Mesothelial cell of epicardium (in vitro differentiated cells): ENCODE measurements at places on chromosomes 7 and 10.

- H3K27me3 ChIP-seq = peaks cover 14% of the 10 kb centered on the region
- H3K27ac ChIP-seq = no peak overlapping the region
- no peak overlapping the region for H3K4me3 ChIP-seq
- no peak for DNase-seq
Measured at GRCh38 chr7:54725255-54725654, 33.8 kb downstream of the SEC61G start.

DNA sequence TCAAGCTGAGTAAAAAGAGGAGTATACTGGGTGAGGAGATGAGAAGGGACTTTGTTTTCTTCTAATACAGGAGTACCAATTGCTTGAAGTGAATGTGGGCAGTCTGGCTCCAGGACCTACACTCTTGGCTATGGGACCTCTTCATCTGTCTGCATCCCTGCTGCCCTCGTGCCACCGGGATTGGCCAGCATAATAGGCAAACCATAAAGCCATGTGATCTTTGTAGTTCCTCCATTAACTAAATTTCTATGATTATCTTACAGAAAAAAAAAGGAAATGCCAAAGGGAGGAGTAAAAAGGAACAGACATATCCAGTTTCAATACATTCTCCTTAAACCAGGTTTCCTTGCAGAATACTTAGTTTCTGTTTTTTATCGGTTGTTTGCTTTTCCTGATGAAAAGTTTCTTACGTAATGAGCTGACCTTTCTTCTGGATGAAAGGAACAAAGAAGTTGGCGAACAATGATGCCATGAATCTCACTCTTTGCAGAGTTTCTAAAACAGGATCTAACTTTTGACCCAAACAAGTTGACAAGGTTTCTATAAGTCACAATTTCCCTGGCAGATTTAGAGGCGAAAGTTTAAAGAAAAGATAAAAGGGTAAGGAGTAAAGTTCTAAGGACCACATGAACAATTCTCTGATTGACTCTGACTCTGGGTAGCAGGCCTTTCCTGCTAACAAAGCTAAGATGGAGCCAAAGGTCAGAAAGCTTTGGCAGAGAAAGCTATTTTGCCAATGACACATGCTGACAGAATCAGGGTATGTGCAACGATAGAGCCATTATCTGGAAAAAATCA is 54.1 kb downstream of the LAMB1 start:
- peak overlapping the region; percentile 81 for H3K27ac ChIP-seq
- peaks cover 57% of the 10 kb centered on the region for H3K36me3 ChIP-seq
- no peaks in the 10 kb centered on the region for H3K27me3 ChIP-seq

GRCh38 chr7:151934584-151934983 is 21.7 kb upstream of the GALNTL5 start:
- H3K4me1 ChIP-seq = no peaks in the 10 kb centered on the region
- H3K27ac ChIP-seq = no peak overlapping the region
- H3K27me3 ChIP-seq = peaks cover 32% of the 10 kb centered on the region
- DNase-seq = no peak

DNA sequence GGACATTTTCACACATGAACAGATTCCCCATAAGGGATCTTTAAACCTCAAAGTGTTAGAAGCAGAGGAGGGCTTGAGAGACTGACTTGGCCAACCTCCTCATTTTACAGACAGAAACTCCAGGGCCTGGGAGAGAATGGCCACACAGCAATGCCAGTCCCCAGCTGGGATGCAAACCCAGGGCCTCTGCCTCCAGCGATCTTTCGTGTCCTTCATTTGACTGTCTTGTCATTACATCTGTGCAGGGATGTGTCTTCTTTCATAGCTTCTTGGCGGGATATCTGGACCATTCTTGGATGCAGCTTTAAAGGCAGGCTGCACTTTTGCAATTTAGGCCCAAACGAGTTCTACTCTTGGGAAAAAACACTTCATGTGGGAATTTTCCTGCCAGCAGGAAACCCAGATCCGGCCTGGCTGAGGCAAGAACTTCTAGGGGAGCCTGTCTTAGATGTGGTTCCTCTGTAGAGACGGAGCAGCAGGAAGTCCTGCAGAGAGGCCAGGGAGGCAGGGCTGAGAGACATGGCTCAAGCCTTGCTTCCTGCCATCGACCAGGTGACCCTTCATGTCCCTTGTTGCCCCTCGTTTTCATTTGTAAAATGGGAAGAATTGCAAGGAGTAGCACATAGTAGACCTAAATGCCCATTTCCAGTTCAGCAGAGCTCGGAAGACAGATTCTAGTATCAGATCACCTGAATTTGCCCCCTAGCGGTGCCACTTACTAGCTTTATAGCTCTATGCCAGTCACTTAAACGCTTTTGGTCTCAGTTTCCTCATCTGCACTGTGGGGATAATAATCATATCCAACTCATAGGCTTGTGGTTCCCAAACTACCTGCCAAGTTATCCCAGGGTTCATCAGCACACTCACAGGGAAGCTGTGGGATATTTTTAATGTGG is 43.9 kb upstream of the SLC29A3 start:
- H3K4me3 ChIP-seq = no peak overlapping the region
- H3K4me1 ChIP-seq = peaks cover 38% of the 10 kb centered on the region
- no peaks in the 10 kb centered on the region for H3K27me3 ChIP-seq
- no peak for DNase-seq

- no peak for DNase-seq
- H3K4me1 ChIP-seq = peaks cover 76% of the 10 kb centered on the region
- no peaks in the 10 kb centered on the region for H3K27me3 ChIP-seq
- H3K4me3 ChIP-seq = no peak overlapping the region
- H3K36me3 ChIP-seq = no peaks in the 10 kb centered on the region
- H3K27ac ChIP-seq = peak overlapping the region; percentile 95
Measured at GRCh38 chr10:60291344-60291930, 98.2 kb downstream of the ANK3 start.

- no peaks in the 10 kb centered on the region for H3K27me3 ChIP-seq
- H3K4me3 ChIP-seq = no peak overlapping the region
- peaks cover 14% of the 10 kb centered on the region for H3K4me1 ChIP-seq
- no peak overlapping the region for H3K27ac ChIP-seq
- DNase-seq = no peak
- peaks cover 12% of the 10 kb centered on the region for H3K36me3 ChIP-seq
Measured at GRCh38 chr7:84219310-84219709, 24.7 kb upstream of the SEMA3A start.

GRCh38 chr7:74294191-74294998 is 5.2 kb downstream of the CLIP2 start:
- no peak overlapping the region for H3K4me3 ChIP-seq
- H3K27me3 ChIP-seq = peaks cover 2% of the 10 kb centered on the region
- peaks cover 2% of the 10 kb centered on the region for H3K36me3 ChIP-seq

GRCh38 chr7:69708857-69709256 is 110.6 kb downstream of the AUTS2 start:
- DNase-seq = no peak
- H3K36me3 ChIP-seq = peaks cover 1% of the 10 kb centered on the region
- H3K4me1 ChIP-seq = peaks cover 50% of the 10 kb centered on the region
- no peak overlapping the region for H3K27ac ChIP-seq
- H3K27me3 ChIP-seq = no peaks in the 10 kb centered on the region
- no peak overlapping the region for H3K4me3 ChIP-seq

DNA sequence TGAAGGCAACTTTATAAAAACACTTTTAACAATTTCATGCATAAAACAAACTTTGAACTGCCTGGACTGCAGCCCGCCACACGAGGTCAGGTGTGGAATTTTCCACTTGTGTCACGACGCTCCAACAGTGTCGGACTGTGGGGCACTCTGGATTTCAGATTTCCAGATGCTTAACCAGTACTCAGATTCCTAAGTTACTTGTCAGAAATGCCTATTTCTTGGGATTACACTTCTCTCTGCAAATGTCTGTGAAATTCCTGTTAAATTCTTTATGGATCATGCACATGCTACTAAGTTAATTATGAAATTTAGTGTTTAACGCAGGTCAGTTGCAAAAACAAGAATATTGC is 473 bp upstream of the GPER1 start:
- peaks cover 8% of the 10 kb centered on the region for H3K36me3 ChIP-seq
- H3K27me3 ChIP-seq = no peaks in the 10 kb centered on the region
- peak overlapping the region; percentile 76 for H3K4me3 ChIP-seq
- peaks cover 33% of the 10 kb centered on the region for H3K4me1 ChIP-seq
- no peak for DNase-seq
- peak overlapping the region; percentile 71 for H3K27ac ChIP-seq

- H3K4me3 ChIP-seq = no peak overlapping the region
- DNase-seq = no peak
- H3K27me3 ChIP-seq = peaks cover 10% of the 10 kb centered on the region
- no peak overlapping the region for H3K27ac ChIP-seq
Measured at GRCh38 chr7:34162677-34163076, 257.3 kb downstream of the BMPER start.

DNA sequence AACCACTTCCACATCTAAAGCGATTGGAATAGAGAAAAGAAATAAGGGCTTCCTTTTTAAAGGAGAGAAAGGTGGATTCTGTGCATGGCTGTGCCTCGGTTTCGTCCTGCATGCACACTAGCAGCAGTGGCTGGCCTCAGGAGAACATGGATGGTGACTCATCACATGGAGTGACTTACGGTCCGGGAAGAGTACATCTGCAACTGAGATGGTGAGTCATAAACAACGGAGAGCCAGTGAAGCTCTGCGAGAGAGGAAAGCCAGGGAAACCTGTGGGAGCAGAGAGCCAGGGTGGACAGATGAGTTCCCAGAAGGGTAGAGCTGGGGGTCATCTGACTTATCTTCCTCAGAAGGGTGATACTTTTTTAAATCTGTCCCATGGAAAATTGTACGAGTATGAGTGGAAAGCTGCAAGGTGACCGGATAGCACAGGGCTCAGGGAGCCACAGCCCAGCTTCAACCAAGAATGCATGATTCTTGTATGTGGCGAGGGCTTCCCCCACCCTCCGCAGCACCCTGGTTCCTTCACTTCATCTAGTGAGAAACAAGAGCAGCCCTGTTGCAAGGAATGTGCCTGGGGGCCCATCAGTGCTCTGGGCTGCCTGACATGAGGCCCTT is 259.1 kb downstream of the KLF6 start:
- no peaks in the 10 kb centered on the region for H3K27me3 ChIP-seq
- no peak overlapping the region for H3K27ac ChIP-seq
- H3K4me1 ChIP-seq = peaks cover 6% of the 10 kb centered on the region
- no peak for DNase-seq
- no peak overlapping the region for H3K4me3 ChIP-seq
- H3K36me3 ChIP-seq = no peaks in the 10 kb centered on the region

GRCh38 chr10:113339121-113339520 is 213.7 kb upstream of the HABP2 start:
- H3K4me3 ChIP-seq = no peak overlapping the region
- peaks cover 3% of the 10 kb centered on the region for H3K27me3 ChIP-seq
- no peak for DNase-seq
- H3K27ac ChIP-seq = no peak overlapping the region
- no peaks in the 10 kb centered on the region for H3K36me3 ChIP-seq

- H3K4me3 ChIP-seq = no peak overlapping the region
- H3K27ac ChIP-seq = peak overlapping the region; percentile 77
- no peak for DNase-seq
Measured at GRCh38 chr7:2644562-2645273, 12.9 kb downstream of the TTYH3 start.

DNA sequence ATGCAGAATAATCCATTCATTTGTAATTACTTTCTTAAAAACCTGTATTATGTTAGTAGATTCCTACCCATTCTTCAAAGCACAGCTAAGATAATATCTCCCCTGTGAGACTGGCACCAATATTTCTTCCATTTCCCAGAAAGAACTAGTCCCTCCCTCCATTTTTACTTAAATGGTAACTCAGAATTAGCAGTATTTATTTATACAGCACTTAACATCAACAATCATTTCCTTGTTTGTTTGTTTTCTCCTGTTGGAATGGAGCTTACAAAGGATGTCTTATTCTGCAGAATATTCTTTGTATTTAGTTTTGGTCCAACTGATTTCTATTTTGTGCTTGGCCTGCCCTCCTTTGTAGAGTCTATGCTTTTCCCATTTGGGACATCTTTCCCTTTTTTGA is 32.1 kb upstream of the PTPN12 start:
- no peaks in the 10 kb centered on the region for H3K4me1 ChIP-seq
- no peak overlapping the region for H3K27ac ChIP-seq
- H3K4me3 ChIP-seq = no peak overlapping the region

GRCh38 chr10:30705101-30705624 is 75.6 kb upstream of the LYZL2 start:
- H3K27me3 ChIP-seq = peaks cover 6% of the 10 kb centered on the region
- H3K27ac ChIP-seq = no peak overlapping the region
- H3K4me3 ChIP-seq = no peak overlapping the region
- no peaks in the 10 kb centered on the region for H3K36me3 ChIP-seq
- no peak for DNase-seq

GRCh38 chr10:22550732-22551131 is 163.6 kb downstream of the PIP4K2A start:
- no peak overlapping the region for H3K4me3 ChIP-seq
- no peaks in the 10 kb centered on the region for H3K27me3 ChIP-seq
- H3K36me3 ChIP-seq = peaks cover 13% of the 10 kb centered on the region
- H3K27ac ChIP-seq = peak overlapping the region; percentile 50
- H3K4me1 ChIP-seq = peaks cover 50% of the 10 kb centered on the region

DNA sequence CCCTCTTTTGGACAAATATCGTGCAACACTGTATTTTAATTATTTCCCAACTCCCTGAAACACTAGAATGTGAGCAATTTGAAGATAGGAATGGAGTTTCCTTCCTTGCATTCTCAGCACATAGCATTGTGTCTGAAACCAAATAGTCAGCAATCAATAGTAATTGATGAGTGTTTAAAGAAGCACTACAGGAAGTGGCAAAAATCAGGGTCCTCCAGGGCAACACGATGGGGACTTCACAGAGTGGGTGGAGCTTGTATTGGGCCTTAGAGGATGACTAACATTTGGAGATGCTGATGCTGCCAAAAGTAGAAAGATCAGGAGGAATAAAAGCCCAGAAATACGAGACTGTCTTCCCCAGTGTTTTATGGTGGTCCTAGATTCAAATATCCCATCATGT is 94.9 kb downstream of the NPSR1 start:
- H3K36me3 ChIP-seq = no peaks in the 10 kb centered on the region
- H3K27ac ChIP-seq = no peak overlapping the region
- no peak overlapping the region for H3K4me3 ChIP-seq
- H3K27me3 ChIP-seq = no peaks in the 10 kb centered on the region
- H3K4me1 ChIP-seq = peaks cover 14% of the 10 kb centered on the region

DNA sequence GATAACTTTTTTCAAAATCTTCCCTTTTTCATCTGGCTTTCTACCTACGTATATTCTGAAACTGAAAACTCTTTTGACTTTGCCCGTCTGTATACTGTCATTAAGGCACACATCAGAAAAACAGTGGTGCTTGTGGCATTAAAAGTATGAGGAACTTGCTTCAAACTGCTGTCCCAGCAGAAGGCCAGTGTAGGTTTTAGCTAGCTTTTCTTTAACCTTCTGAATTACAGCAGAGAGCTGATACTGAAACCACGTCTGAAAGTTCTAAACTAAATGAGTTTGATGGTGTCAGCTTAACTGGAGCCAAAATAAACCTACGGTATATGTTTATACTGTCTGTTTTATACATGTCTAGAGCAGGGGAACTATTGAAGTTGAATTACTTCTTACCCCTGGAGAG is 283.4 kb downstream of the TFEC start:
- H3K4me1 ChIP-seq = peaks cover 15% of the 10 kb centered on the region
- H3K4me3 ChIP-seq = no peak overlapping the region
- H3K36me3 ChIP-seq = no peaks in the 10 kb centered on the region

- H3K4me1 ChIP-seq = peaks cover 26% of the 10 kb centered on the region
- H3K27me3 ChIP-seq = no peaks in the 10 kb centered on the region
- no peak overlapping the region for H3K4me3 ChIP-seq
- H3K36me3 ChIP-seq = peaks cover 2% of the 10 kb centered on the region
- H3K27ac ChIP-seq = no peak overlapping the region
- no peak for DNase-seq
Measured at GRCh38 chr7:100490483-100491191, 6.9 kb downstream of the NYAP1 start.

GRCh38 chr7:118731854-118732253 is 507.4 kb downstream of the ANKRD7 start:
- DNase-seq = no peak
- H3K27me3 ChIP-seq = no peaks in the 10 kb centered on the region
- no peak overlapping the region for H3K4me3 ChIP-seq
- H3K4me1 ChIP-seq = no peaks in the 10 kb centered on the region
